SJSA1 (cell line): ENCODE measurements at places on chromosomes 2 and 18. TPM values are rescaled to one million over a fixed set of nuclear protein-coding genes. Genes with fewer than 3 reads are reported as not detected.

GLI2 gene
- total RNA-seq, result 8.8 and 20.0 TPM in 2 replicates

MATN3 gene
- 2.9 and 4.3 TPM in 2 replicates for total RNA-seq

IL36RN gene
- not detected in 2 replicates for total RNA-seq

TNP1 gene
- not detected in 2 replicates for total RNA-seq

- DNase-seq, result no peak
- no peaks in the 10 kb centered on the region for H3K27me3 ChIP-seq
- H3K4me1 ChIP-seq, result peaks cover 27% of the 10 kb centered on the region
- H3K27ac ChIP-seq, result peak overlapping the region; percentile 24; the same call in 1 of the 2 replicates
- H3K4me3 ChIP-seq, result no peak overlapping the region
- no peaks in the 10 kb centered on the region for H3K36me3 ChIP-seq
These were observed 167.8 kb upstream of the HAAO start for GRCh38 chr2:42960002-42960841.

GRCh38 chr18:60978338-60978737 lies 354.9 kb upstream of the CDH20 start:
- H3K4me3 ChIP-seq, result no peak overlapping the region
- no peaks in the 10 kb centered on the region for H3K36me3 ChIP-seq
- peaks cover 8% of the 10 kb centered on the region for H3K4me1 ChIP-seq
- H3K27me3 ChIP-seq, result no peaks in the 10 kb centered on the region

- H3K27me3 ChIP-seq, result no peaks in the 10 kb centered on the region
- H3K4me1 ChIP-seq, result peaks cover 15% of the 10 kb centered on the region
- peaks cover 18% of the 10 kb centered on the region for H3K36me3 ChIP-seq
- no peak overlapping the region for H3K4me3 ChIP-seq
These were observed 29.8 kb downstream of the PXDN start for GRCh38 chr2:1714291-1715064.
